NCI-H2081 treated with DMSO at 0.1 percent for 48 hours (cell line): ENCODE measurements at places on chromosomes 16 and 17.

GRCh38 chr17:5571281-5571680, 13.0 kb downstream of the NLRP1 start:
- no peak for DNase-seq

- no peak for DNase-seq
Measured at GRCh38 chr17:82186221-82186620, 26.4 kb downstream of the CCDC57 start.

DNA sequence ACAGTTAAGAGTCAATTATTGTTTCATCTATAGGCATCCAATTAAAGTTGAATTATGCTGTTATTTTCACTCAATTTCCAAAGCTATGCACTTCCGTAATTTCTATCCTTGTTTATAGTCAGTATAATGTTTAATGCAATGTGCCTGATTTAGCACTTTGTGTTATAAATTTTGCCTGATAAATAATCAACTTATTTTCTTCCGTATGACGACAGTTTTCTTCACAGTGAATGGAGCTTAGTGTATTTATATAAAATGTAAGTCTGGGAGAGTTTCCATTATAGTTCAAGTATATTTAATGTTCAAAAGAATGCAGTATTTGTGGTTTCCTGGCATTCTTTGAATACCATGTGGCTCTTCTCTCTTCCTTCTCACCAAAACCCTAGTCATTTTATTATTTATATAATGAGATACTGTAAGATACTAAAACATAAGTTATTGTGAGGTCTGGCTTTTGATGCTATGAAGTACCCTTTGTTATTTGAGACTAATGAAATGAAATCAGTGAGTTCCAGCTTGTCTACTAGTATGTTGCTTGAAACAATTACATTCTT, 240.6 kb downstream of the PRKCA start:
- no peak for DNase-seq

DNA sequence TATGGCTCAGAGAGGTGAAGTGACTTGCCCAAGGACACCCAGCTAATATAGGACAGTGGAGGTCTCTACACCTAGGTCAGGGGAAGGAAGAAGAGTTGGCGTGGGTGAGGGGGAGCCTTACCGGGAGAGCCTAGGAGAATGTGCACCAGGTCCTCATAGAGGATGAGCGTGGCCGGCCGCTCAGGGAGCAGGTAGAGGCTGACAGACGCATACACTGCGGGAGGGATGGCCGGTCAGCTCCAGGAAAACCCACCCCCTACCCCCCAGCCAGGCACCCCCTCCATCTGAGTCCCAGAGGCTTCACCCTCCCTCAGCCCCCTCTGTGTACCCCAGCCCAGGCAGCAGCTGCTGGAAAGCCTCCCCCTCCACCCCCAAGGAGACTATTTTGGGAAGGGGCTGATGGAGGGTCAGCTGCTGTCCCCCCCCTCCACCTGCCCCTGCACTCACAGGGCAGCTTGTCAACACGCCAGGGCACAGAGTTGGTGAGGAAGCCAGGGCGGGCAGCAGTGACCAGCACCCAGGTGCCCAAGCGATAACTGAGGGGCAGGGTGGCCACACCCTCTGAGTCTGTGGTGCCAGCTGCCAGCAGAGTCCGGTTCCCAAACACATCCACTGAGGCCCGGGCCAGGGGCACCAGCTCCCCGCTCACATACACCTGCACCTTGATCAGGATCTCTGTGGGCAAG, 4.1 kb downstream of the FAM171A2 start:
- DNase-seq: no peak

DNA sequence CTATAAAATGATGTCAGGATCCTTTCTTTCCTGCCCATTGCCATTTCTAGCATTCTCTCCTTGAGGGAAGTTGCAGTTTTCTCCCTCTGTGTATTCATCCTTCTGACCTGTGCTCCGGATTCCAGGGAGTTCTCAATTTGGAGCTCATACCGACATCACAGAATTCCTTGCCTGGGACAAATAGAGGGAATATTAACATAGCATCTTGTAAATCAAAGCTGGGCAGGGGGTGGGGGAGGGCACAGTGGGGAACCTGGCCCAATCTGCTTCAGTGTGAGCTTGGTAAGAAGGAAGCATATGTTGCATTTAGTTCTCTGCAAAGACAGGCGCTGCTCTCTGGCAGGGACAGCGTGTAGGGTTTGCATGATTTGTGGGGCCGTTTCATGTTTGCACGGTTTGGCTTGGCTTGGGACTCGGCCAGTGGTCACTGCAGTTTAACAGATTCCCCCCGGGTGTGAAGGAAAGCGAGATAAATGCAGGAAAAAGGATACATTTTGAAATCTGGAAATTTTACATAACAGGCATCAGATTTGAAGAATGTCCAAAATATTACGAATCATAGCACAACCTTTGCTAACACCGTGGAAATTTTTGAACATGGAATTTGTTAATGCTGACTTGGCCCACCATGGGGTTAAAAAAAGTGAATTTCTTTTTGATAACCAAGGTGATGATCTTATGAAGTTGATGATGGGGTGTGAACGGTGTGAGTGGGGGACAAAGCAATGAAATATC, 178.0 kb downstream of the WWOX start:
- DNase-seq: no peak

- DNase-seq: no peak
Measured at GRCh38 chr16:86403541-86404163, 106.7 kb upstream of the FOXF1 start.

- no peak for DNase-seq
Measured at GRCh38 chr17:20784100-20784665, 204.7 kb downstream of the CDRT15L2 start.

GRCh38 chr17:78324391-78325075, 35.3 kb downstream of the SOCS3 start:
- DNase-seq: no peak

- DNase-seq: peak; percentile 15
Measured at GRCh38 chr17:80671039-80671824, 126.6 kb downstream of the RPTOR start.

DNA sequence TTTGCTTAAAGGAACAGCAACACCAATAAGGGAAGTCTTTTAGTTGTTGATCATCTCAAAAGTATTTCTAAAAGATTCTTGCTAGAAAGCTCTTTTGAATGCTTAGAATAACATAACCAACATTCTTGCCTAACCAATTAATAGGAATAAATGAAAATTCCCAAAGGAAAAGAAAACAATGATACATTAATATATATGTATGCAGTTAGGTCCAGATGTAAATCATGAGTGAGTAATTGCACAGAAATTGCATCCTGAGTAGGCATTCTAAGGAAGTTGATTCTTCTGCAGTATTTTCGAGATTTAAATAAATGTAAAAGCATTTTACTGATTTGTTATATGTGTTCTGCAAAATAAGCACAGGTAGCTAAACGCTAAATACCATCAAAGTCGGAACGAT, 22.1 kb downstream of the COX10 start:
- no peak for DNase-seq

DNA sequence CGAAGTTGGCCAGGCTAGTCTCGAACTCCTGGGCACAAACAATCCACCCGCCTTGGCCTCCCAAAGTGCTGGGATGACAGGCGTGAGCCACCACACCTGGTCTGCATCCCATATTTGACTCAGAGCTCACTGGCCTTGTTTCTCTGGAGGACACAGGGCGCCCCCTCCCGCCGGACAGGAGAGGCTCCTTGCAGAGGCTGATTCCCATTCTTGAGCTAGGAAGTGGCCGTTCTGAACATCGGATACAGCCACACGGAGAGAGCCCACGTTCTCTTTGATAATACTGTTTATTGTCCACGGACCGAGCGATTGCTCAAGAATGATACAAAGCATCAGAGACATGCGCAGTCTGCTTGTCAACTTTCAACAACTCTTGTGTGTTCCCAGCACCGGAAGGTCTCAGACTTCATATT, 12.1 kb upstream of the USP36 start:
- no peak for DNase-seq

DNA sequence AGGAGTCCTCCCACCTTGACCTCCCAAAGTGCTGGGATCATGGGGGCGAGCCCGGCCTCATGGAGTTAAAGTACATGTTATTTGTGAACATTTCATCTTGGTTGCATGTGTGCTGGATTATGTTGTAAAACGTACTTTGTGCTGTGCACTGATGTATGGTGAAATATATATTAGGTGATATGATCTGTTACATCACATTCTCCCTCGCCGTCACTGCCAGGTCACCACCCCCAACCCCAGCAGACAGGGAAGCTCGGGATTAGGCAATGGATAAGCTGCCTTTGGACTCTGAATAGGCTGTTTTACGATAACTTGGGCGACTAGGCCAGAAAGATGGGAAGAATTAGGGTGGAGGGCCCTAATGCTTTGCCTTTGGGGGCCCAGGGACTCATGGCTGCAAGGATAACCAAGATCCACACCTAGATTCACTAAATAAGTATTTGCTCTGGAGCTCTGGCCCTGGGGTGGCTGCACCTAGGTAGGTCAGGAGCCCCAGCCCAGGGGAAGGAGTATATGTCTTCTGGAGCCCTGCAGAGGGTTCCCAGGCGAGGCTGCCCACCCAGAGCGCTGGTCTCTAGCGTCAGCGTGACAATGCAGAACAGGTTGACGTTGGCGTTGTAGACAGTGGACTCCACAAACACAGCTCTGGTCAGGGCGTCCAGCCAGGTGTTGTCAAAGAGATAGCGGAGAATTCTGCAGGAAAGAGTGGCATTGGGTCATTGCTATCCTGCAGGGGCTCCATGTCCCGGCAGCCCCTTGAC, 27.1 kb upstream of the GCSH start:
- DNase-seq: no peak

DNA sequence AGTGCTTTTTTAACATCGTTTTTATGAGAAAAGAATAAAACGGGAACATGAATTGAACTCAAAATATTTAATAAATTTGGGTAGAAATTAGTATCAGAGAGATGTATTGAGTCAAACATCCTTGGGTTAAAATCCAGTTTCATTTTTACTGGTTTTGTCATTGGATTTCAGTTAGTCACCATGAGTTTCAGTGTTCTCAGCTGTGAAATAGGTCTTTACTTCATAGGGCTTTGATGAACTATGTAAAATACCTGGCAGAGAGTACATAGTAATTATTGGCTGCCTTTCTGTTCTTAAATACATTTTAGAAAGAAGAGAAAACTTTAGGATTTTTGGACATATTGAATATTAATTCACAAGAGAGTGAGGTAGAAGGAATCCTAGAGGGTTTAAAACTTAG, 105.8 kb downstream of the TANC2 start:
- DNase-seq: no peak

- DNase-seq: no peak
Measured at GRCh38 chr16:79714440-79714839, 113.9 kb upstream of the MAF start.

DNA sequence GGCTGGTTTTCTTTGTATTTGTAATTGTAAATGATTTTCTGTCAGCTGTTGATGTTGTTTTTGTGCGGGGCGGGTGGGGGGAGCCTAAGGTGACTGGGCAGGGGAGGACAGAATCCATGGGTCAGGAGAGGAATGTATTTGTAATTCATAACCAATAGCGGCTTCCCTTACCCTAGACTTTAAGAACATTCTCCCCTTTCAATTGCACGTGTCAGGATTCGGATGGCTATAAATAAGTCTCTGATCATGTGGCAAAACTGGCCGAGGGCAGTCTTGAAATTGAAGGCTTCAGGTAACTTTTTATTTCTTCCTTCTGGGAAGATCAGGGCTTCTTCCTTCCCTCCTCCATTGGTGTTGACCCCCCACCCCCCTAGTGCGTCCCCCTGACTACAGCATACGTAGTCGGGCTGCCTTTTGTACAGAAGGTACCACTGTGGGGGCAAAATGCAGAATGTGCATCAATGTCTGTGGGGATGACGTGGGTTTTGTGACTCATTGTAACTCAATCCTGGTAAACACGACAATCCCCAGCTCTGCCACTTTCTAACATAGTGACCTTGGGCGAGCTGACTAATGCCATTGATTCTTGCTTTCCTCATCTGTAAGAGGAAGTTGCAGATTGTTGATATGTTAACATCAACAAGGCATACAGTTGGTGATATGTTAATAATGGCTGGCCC, 16.2 kb downstream of the MARCHF10 start:
- no peak for DNase-seq

DNA sequence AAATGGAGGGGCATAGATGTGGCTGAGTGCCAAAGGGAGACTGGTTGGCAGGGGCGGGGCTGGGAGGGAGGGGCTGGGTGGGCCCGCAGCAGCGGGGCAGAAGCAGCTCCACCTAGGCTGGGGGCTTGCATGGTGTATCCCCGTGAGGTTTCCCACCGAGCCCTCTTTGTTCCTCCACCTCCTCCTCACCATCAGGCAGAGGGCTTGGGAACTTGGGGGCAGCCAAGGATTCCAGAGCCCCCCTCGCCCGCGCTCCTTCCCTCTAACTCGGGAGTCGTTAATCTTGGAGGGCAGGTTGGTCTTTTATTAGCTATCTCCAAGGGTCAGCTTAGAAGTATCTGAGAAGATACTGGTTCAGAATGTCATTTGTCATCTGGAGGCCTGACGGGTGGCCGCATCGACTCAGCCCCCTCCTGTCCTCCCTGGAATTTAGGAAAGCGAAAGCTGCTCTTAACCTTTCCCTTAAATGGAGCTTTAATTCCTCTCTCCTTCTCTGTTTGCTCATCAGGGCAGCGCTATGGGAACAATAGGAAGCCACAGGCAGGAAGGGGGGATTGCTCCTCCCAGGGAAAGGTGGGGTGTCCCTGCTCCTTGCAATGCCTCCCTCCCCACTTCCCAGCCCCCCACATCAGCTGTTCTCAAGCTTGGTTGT, 274.3 kb upstream of the XYLT1 start:
- no peak for DNase-seq

GRCh38 chr17:3944485-3945388, 19.5 kb downstream of the ATP2A3 start:
- no peak for DNase-seq

GRCh38 chr16:11759997-11760396, 17.3 kb upstream of the TXNDC11 start:
- no peak for DNase-seq

GRCh38 chr17:60602385-60602742, 2.4 kb downstream of the PPM1D start:
- no peak for DNase-seq

GRCh38 chr17:50181591-50182560, 16.1 kb downstream of the SGCA start:
- no peak for DNase-seq

GRCh38 chr17:79991924-79992648, 43.6 kb downstream of the TBC1D16 start:
- DNase-seq: no peak

DNA sequence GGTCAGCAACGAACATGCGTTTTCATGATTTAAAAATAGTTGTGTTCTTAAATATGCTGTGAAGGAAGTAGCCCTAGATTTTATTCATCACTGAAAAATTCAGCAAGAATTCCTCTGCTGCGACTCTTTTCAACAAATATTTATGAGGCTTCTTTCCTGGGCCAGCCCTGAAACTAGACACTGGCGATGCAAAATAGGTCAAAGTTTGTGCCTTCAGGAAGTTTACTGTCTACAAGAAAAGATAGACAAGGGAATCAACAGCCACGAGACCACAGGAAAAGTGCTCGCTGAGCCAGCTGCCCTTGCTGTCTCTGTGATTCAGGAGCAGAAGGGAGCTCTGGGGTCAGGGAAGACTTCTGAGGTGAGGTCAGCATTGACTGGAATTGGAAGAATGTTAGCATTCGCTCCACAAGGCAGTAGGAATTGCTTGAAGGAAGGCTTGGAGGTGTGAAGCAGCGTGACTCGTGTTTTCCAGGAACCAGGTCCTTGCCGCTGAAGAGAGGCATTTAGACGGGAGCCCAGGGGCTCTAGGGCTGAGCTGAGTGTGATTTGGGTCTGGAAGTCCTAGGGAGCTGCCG, 1.9 kb upstream of the RPL26 start:
- no peak for DNase-seq
